ENCODE measurements at places on chromosomes 11 and 22.

GRCh38 chr11:88378422-88379066, 41.0 kb upstream of the CTSC start:
- DNase-seq: no peak

- no peak for DNase-seq
These were observed 1.7 kb downstream of the CHST1 start for GRCh38 chr11:45663486-45664375.

- no peak for DNase-seq
These were observed 117.2 kb upstream of the CLPB start for GRCh38 chr11:72551571-72551970.

DNA sequence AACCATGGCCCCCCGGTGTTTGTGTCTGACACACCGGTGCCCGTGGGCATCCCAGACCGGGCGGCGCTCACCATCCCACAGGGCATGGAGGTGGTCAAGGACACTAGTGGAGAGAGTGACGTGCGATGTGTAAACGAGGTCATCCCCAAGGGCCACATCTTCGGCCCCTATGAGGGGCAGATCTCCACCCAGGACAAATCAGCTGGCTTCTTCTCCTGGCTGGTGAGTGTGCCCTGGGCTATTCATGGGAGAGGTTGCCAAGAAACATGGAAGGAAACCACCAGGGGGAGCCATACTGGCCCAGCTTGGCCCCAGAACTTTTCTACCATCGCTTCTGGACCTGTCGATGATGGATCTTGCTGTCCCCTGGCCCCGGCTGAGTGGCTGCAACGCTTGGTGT, 36.5 kb downstream of the PRDM11 start:
- peak; percentile 55 for DNase-seq

DNA sequence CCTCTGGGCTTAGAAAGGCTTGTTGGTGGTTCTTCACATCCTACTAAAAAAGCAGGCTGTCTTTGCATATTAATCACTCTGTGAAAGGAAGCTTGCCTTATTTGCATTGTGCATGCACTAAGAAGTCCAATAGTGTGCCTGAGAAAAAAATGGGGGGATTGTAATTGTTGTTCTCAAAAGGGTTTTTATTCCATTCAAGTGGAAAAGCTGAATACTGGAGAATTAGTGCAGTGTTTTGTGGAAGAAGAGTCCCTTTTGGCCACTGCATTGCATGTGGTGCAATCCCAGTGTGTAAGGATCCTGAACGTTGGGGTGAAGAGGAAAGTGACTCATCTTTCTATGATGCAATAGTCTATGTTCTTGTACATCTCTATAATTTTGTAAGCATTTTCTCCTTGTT, 16.5 kb downstream of the NCAM1 start:
- peak; percentile 44 for DNase-seq

DNA sequence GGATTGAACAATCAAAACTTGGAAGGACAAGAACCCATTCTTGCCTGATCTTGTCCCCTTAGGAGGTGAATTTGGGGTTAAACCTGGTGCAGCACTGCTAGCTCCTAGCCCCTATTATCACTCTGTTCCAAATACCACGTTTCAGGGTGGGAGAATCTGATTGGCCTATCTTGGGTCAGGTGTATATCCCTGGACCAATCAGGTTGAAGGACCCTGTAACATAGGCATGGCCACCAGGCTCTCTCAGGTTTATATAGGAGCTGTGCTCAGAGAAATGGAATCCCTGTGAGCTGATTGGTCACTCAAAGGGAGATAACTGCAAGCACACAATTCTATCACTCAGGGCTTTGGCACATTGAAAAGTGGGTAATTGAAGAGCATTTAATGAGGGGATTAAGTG, 26.6 kb upstream of the AMPD3 start:
- no peak for DNase-seq

- DNase-seq: no peak
These were observed 946.9 kb downstream of the BRD1 start for GRCh38 chr22:48880749-48881148.

GRCh38 chr22:17920992-17921650, 103.2 kb downstream of the MICAL3 start:
- DNase-seq: no peak

DNA sequence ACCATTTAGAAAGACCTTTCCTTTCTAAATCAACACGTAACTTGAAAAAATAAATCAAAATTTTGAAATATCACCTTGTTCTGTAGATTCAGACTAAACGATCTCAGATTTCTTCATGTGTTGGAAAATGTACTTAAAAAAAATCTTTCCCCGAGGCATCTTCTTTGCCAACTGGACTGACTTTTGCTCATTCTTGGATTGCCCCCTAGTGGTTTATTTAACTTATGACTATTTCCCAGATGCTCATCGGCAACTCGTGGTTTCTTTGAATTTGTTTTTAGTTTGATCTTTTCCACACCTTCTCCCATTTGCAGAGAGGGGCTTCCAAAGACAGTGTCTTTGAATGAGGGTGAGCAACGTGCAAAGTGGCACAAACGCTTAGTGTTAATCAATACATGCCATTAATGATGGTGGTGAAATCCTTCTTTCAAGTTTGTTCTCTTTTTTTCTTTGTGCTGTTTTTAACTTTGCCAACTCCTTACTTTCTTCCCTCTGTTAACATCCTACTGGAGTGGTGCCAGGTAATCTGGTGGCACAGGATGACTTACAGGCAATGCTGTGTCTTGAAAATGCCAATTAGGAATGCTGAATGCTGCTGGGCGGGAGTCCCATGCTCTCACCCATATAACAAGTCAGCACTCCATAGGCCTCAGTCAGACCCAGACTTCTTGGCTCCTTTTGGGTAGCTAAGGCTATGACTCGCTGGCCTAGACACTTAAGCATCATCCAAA, 18.3 kb downstream of the PRSS23 start:
- peak; percentile 64 for DNase-seq

DNA sequence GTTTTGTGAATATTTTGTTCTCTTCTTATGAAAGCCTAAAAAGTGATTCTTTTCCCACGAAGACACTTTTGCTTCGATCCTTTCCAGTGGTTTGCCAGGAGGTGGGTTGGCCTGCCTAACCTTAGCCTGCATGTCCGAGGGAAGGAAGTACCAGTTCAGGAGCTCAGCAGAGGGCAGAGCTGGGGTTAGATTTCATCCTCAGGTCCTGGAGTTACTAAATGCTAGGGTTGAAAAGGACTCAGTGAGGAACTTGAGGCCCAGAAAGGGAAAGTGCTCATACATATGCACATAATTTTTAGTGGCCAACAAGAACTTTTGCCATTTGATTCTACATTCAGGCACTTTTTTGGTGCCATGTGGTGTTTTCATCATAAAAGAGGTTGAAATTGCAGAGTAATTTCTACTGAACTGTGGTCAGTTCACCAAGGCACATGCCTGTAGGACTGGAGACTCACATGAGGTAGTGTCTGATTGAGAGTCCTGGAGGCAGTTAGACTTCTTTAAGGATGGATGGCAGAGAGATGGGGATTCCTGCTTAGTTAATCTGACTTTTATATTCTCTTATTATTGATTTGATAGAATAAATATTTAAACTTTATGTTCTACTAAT, 36.7 kb downstream of the NCAM1 start:
- DNase-seq: no peak

DNA sequence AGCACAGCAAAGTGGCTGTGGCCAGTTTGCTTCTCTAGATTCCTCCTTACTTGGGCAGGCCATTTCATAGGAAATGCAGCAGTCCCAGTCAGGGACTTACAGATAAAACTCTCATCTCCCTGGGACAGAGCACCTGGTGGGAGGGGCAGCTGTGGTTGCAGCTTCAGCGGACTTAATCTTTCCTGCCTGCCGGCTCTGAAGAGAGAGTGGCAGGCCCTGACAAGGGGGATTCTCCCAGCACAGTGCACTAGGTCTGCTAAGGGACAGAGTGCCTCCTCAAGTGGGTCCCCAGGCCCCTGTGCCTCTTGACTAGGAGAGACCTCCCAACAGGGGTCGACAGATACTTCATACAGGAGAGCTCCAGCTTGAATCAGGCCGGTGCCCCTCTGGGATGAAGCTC, 1649.1 kb downstream of the LRRC4C start:
- DNase-seq: no peak

- DNase-seq: no peak
These were observed 23.4 kb upstream of the RASD2 start for GRCh38 chr22:35517207-35517606.

- DNase-seq: no peak
These were observed 570.6 kb downstream of the INSC start for GRCh38 chr11:15685306-15685705.

GRCh38 chr11:43907028-43907975, 26.7 kb downstream of the ALKBH3 start:
- no peak for DNase-seq

DNA sequence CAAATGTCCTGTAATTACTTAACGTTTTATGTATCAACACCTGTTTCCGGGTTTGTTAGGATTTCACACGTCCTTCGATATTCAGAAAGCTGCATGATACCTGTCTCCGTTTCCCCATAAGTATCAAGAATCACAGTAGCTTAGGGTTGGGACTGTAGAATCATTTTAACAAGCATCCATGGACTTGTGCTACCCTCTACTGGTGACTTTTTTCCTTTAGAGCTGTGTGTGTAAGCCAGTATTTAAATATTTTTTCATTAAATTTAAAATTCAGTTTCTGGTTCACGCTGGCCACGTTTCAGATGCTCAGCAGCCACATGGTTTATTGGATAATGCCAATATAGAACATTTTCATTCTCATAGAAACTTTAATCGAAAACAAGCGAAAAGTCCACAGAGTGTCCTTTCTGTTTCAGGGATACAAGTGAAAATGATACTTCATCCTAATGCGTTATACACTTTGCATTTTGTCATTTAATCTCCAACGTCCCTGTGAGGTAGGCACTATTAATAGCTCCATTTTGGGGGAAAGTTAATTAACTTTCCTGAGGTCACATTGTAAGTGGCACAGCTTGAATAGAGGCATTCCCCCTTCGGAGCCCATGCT, 61.5 kb upstream of the SLC25A18 start:
- peak; percentile 76 for DNase-seq

- no peak for DNase-seq
These were observed 7.2 kb downstream of the CLMP start for GRCh38 chr11:123187665-123188507.

Measured in GM03348 (cell line).